Activated gamma-delta T cell treated with Interleukin-2 at 50 U/mL for 16 hours (primary cell): ENCODE measurements at places on chromosomes 12 and 14.

DNA sequence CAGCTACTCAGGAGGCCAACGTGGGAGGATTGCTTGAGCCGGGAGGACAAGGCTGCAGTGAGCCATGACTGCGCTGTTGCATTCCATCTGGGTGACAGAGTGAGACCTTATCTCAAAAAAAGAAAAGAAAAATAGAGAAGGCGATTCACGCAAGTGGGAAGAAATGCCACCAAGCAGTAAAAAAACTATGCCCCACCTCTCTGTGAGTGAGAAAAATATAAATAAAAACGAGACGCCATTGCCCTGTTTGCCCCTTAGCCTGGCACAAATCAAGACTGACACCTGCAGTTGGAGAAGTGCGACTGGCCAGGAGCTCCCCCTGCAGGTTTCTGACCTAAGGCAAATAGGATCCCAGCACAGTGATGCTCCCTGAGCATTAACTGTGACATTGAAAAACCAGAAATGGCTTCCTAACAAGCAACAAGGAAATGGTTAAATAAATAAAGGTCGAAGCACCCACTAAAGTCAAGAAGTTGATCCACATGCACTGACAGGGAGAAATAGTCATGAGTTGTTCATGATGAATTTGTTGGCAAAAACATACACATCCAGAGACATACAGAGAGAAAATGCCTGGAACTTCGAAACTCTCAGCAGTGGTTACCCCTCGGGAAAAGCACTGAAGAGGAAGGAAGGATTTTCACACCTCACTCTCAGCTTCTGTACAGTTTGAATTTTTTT is 21.1 kb downstream of the GSC start:
- DNase-seq = no peak

DNA sequence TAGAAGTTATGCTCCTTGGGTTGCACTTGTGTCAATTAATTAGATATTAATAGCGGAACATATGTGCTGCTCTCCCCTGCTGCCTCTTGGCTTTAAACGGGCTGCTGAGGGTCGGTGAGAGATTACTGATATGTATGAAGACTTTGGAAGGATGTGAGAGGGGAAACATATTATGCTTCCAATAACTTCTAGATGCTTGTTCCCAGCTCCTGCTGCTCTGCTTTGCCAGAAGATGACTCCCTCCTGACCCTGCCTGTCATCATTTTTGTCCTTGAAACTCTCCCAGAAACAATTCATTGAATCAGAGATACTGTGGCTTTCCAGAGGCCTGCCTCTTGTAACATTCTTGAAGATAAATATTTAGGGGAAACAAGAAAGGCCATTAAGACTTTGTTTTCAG is 300.1 kb upstream of the STXBP6 start:
- DNase-seq = no peak

- DNase-seq = no peak
These were observed 2.2 kb downstream of the GPR132 start for GRCh38 chr14:105063056-105063455.

DNA sequence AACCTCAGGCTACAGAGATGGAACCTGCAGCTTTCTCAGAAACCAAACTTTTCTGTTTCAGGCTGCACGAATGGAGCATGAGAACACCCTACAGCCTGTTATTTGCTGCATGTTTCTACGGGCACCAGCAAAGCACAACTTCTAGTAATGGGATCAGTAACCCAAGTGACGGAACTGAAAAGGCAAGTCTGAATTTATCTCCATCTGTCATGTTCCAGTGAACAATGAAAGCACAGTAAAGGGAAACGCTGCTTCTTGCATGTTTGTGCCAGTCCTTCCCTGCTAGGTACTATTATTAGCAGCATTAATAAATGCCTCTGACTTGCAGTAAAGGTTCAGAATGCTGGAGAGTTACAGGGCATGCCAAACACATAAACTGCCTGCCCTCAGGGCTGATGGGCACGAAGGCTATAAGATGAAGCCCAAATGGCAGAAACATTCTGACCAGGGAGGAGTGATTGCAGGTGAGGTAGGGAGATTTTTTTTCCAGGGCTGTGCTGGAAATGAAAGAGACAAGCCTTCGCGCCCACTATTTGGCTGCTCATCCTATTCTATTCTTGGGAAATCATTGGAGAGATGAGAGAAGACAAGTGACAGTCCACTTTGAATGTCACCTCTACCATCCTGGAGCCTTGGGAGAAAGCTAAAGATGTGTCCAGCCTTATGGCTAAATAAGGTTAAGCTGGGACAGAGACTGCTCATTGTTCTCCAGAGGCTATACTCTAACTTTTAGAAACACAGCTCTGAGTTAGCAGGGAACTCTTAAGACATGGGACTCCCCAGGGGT is 100.4 kb upstream of the PLXNC1 start:
- no peak for DNase-seq

DNA sequence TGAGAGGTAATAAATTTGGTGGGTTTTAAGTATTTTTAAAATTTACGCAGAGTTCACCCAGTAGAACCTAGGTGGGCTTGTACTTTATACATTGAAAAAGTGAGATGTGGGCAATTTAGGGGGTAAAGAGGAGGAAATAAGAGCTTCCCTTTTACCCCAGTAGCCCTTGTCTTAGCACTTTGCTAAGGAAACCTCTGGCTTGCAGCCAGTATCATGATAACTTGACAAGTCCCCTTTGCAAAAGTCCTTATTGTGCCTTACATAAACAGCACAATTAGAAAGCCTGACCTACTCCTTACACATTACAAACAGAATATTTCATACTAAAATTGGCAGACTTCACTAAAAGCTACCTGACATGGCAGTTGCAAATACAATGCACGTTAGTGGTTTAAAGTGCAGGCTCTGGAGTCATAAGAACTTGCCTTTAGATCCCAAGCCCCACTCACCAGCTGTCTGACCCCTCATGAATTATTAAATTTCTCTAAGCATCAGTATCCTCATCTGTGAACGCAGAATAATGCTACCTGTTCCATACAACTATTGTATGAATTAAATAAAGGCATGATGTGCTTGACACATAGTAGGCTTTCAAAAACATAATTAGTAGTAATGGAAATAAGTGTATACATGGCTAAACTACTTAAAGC is 53.2 kb upstream of the NELL2 start:
- no peak for DNase-seq

- DNase-seq = no peak
These were observed 49.9 kb downstream of the ESR2 start for GRCh38 chr14:64244279-64244678.

DNA sequence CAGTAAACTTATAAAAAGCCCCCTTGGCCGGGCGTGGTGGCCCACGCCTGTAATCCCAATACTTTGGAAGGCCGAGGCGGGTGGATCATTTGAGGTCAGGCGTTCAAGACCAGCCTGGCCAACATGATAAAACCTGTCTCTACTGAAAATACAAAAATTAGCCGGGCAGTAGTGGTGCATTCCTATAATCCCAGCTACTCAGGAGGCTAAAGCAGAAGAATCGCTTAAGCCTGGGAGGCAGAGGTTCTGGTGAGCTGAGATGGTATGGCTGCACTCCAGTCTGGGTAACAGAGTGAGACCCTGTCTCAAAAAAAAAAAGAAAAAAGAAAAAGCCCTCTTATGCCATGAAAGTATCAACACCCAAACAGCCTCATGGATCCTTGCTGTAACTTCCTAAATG is 3.7 kb downstream of the PRMT5 start:
- no peak for DNase-seq

DNA sequence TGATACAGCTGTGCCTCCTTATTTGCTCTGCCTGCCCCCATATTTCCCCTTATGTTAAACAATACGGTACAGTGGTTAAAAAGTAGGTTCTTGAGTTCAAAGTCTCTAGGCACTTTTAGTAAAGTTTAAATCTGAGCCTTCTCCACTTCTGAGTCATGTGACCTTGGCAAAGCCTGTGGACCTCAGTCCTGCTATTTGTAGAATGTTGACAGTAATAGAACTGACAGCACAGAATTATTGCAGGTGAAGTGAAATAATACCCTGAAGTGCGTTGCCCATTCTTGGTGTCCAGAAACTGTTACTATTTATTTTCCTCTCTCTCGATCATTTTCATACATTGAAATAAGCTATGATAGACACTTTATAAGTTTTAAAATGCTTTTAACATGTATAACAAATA is 499.7 kb downstream of the EGLN3 start:
- DNase-seq = no peak

- no peak for DNase-seq
These were observed 151.2 kb upstream of the DIO3 start for GRCh38 chr14:101410126-101410525.

- no peak for DNase-seq
These were observed 149.0 kb upstream of the GSC start for GRCh38 chr14:94918896-94919295.

DNA sequence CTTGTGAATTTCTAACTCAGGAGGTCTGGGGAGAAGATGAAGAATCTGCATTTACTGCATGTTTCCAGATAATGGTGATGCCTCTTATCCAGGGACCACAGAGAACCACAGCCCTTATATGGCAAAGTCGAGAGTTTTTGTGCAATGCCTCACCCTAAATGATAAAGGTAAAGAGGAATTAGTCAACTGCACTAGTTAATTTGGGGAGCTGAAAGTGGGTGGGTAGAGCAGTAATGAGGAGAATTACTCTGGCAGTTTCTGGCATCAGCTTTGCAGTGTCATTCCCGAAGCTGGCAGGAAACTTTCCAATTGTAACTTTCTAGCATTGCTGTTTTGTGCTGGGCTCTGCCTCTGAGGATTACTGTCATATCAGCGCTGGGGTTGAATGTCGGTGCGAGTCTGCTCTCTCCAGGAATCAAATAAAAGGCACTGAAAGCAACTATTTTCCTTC is 10.3 kb downstream of the EGLN3 start:
- DNase-seq = no peak
